ENCODE measurements at places on chromosomes 1 and 21.

DNA sequence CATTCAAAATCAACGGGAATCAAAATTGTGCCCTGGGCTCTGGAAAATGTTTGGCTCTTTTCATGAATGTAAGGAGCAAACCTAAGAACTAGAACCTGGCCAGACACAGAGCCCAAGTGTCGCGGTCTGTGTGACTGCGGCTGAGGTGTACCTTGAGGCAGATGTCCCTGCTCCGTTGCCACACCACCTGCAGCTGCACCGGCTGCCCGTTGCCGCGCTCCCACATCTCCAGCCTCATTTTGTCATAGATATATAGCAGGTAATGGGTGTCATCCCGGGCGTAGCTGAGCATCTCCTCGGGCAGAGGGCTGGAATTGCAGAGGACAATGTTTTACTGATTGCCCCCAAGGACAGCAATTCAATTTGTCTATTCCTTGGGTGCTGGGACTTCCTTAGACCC lies 18.7 kb downstream of the EXOSC10 start:
- DNase-seq: no peak

- DNase-seq: no peak
These were observed 653 bp downstream of the FNDC10 start for GRCh38 chr1:1599030-1599934.

DNA sequence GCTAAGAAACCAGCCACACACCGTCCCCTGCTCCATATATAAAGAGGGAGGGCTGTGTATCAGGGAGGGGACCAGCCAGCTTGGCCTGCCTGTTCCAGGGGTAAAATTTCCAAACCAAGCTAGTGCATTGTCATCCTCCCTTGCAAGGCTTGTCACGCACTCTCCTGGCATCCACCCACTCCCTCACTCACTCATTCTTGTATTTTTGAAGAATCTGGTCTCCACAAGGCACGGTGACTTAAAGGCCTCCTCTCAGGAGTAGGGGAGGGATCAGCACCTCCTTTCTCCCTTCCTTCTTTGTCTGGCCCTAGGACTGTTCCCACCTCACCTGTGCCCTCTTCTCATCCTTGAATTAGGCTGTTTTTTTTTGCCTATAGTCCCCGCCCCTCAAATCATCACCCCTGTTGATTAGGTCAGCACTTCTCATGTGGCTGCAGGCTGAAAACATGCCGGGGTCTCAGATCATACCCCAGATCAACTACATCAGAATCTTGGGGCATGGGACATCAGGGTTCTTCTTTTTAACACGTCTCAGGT lies 5.0 kb downstream of the ABCA4 start:
- DNase-seq: no peak

DNA sequence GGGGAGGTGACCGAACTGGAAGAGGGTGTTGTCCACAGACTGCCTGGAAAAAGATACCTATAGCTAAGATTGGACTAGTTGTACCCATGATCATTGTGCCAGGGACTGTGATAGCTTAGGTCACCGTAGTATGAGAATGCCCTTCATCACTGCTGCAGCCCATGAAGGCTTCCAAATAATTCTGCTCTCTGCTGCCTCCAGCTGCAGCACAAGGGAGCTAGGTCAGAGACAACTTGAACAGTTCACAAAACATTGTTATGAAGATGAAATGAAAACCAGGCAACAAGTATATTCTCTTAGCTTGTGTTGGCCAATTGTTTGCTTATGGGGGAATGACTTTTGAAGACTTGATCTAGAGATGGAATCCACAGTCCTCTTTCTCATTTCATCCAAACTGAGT lies 246.7 kb downstream of the MRPL39 start:
- no peak for DNase-seq

GRCh38 chr1:167716000-167716271 lies 5.8 kb upstream of the MPZL1 start:
- DNase-seq: no peak

- peak; percentile 90 for DNase-seq
These were observed at the start of gene PYGO2 for GRCh38 chr1:154961207-154962155. TSS of gene PYGO2 (minus strand) at chr1:154961782. CDS start at chr1:154961576, 206 bp downstream.
